Uterus (tissue), 4 donors: ENCODE measurements at places on chromosomes 4 and X. TPM values are rescaled to one million over a fixed set of nuclear protein-coding genes. Genes with fewer than 3 reads are reported as not detected.

DNA sequence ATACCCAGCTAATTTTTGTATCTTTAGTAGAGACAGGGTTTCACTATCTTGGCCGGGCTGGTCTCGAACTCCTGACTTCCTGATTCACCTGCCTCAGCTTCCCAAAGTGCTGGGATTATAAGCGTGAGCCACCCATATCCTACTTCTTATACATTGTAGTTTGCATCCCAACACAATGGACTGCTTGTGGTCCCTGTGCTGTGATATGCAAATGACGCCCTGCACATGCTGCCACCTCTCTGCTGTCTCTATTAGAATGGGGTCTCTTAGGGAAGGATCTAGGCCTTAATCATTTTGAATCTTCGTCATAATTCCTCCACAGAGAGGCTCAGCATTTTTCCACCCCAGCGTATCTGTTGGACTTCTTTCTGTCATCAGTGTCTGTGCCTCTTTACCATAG is 595.9 kb downstream of the ADGRL3 start:
- no peak for DNase-seq

- DNase-seq = no peak
Observed at GRCh38 chr4:55926610-55927009, 22.1 kb upstream of the CEP135 start.

DNA sequence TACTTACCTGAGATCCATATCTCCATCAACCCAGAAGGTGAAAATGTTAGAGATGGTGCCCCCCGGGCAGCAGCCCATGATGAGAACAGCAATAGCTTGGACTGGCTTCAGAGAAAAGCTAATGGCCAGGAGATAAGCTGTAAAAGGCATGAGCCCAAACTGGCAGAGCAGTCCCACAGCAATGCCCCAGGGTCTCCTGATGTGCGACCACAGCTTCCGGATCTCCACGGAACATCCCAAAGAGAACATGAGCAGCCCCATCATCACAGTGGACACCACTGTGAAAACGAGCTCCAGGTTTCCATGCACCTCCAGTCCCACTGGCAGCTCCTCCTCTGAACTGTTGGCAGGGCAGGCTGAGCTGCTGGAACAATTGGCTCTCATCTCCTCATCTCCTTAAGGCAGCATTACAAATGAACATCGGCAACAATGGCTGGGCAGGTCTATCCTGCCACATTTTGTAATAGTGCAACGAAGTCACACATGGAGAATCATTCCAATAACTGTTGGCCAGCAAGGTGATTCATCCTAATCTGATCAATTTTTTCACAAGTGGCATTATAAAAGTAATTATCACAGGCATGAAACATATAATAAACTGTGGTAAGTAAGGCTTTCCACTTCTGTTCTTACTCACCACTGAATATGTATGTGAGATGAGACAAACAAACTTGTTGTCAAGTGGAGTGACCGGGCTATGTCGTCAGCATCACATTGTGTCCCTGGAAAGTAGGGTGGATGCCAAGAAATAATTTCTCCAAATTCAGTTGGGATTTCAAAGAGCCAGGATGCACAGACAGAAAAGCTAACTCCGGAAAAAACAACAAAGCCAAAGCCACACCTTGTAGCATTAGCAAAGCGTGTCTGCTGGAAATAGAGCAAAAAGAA is at the start of gene SLC10A6:
TSS of gene SLC10A6 (minus strand) at position 653 of the 888 bp plus-strand sequence. CDS start at position 384, 269 bp downstream.
- no peak for DNase-seq

- DNase-seq = no peak
Observed at GRCh38 chr4:632926-633325, 7.6 kb downstream of the PDE6B start.

Gene MRPS18C
- total RNA-seq = 21.5 TPM
